CD4-positive, alpha-beta T cell treated with Interferon gamma for 1 hour (primary cell): ENCODE measurements at places on chromosomes 1 and 21.

DNA sequence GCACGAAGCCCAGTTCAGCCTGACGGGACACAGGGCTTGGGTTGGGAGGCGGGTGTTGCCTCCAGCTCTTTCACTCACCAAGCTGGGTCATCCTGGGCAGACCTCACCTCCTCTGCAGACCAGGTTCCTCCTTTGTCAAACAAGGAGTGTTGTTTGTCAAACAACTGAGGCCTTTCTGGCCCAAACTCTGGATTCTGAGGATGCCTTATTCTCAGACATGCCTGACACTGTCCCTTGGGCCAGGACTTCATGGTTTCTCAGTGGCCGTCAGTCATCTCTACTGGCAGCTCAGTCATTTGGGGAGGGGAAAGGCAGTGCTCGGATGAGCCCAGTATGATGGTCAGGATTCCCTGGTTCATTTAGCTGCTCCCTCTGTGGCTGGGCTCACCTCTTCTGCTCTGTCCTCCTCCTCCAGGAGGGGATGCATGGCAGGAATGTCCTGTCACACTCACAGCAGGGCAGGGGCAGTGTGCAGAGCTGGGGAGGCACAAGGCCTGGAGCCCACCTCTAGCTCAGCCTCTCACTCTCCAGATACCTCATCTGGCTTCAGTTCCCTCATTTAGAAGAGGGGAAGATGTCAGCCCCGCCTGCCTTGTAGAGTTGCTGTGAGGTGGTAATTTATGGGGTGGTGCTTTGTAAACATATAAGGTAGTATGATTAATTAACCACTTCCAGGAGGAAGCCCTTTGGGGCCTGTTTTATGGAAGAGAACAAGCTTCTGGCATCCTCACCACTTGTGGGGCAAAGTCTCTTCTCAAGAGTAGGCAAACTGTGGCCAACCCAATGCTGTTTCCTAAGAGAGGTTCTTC is 20.6 kb downstream of the SLC2A1 start:
- no peak for DNase-seq

GRCh38 chr1:67097305-67097704 is 37.5 kb downstream of the C1orf141 start:
- no peak for DNase-seq

- DNase-seq: no peak
These were observed 27.3 kb downstream of the ZBTB8OS start for GRCh38 chr1:32622806-32623681.

GRCh38 chr1:42183210-42183956 is 18.8 kb upstream of the GUCA2A start:
- DNase-seq: no peak

DNA sequence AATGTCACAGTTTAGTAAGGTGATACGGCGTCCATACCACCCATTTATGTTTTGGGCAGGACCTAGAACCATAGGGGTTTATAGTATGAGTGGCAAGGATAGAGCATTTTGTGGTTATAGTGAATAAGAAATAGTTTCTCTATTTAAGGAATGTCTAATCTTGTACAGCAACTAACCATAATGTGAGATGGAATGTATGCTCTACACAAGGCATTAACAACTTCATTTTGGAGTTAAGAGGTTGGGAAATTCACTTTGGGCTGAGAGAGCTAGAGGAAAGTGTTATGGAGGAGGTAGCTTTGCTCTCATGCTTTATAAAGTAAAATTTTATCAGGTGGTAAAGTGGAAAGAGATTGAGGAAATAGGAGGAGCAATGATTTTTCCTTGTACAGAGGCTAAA is 3.0 kb upstream of the MCL1 start:
- DNase-seq: no peak
